HL-60 (cell line): ENCODE measurements at places on chromosomes 1 and 21.

GRCh38 chr1:184039126-184039525 is 1.6 kb upstream of the COLGALT2 start:
- DNase-seq, result no peak

DNA sequence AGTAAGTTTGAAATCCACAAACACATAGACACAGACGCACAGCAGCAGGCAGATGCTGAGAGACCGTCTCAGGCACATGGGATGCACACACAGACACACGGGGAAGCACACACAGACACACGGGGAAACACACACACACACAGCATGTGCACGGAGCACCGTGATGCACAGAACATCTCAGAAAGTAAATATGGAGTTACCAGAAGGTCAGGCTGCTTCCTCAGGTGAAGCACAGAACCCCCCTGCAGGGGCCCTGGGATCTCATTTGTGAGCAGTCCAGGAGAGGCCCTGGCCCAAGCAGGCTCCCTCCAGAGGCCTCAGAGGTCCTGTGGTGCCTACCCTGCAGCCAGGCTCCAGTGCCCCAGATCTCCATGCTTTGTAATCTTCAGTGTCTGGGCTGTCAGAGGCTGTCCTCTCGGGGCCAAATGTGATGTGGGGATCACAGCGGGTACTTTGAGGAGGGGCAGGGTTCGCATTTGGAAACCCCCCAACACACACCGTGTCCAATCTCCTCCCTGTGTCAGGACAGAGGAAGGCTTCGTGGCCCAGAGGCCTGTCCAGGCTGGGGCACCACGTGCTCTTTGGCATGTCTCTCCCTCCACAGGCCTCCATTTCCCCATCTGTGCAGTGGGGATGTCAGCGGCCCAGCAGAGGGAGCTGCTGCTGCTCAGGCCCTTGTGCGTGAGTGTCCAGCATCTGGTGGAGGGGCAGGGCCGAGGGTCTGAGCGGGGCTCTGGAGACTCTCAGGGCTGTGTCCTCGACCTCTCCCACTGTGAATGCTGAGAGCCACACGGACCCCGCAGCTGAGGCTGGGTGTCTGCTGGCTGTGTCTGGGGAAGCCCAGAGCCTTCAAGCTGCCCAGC is 23.0 kb upstream of the PRSS38 start:
- DNase-seq, result no peak

DNA sequence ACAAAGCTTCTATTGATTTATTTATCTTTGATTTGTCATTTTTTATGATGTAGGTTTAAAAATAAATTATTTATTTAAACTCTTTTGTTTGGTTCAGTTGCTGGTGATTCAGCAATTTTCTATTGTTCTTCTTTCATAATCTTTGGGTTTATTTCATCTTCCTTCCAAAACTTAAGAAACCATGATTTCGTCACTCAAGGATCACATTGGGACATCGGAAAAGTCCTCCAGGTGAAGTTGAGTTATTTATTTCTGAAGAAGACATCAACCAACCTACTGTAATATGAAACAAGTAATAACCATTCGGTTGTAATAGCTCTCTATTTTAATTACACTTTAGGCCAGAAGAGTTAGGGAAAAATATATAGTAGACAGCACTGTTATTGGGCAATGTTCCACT is 23.0 kb upstream of the WLS start:
- no peak for DNase-seq

GRCh38 chr1:38625939-38626338 is 233.6 kb downstream of the RRAGC start:
- DNase-seq, result no peak

DNA sequence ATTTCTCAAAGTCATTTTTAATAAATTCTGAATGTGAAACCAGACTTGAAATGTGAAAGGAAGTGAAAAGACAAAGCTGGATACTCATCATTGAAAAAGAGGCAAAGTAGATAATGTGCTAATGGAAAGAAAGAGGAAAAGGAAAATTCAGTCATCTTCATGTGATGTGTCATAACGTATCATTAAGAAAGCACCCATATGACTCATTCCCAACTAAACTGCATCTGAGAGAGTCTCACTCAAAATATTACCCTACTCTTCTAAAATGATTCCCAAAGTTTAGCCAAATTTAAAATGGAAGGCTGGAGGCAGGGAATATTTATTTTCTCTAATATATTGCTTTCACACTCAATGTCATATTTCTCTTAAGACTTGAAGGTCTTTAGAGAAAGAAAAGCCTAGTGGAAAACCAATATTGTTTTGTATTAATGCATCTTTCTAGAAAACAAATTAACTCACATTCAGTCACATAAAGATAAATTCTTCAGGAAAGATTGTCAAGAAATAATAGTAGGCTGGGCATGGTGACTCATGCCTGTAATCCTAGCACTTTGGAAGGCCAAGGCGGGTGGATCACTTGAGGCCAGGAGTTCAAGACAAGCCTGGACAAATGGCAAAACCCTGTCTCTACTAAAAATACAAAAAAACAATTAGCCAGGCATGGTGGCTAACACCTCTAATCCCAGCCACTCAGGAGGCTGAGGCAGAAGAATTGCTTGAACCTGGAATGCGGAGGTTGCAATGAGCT is 129.9 kb downstream of the SLC30A10 start:
- DNase-seq, result no peak

DNA sequence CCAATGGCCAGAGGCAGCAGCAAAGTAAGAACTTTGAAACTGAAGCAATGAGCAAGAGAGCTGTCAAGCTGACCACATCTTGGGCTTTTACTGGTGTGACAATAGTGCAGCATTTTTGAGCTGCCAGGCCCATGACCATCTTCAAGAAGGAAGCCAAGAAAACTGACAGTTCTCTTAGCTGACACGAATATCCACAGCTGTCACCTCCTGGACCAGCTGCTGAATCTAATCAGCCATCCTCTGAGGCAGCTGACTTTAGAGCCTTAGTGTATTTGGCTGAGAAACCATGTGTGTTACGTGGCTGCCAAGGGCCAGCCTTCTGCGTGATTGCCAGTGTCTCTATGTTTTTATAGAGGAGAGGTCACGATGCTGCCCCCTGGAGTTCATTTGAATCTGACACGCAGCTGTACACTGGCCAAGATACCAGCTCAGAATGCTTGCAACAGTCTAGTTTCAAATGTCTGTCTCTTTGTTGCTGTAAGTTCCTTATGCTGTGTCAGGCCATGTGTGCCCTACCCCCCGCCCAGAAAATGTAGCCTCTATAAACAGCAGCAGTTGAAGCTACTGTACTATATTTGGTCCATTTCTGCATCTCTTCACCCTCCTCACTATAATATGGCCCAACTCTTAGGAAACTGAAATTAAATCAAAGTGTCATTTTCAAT is 39.7 kb downstream of the PALMD start:
- peak; percentile 67 for DNase-seq

DNA sequence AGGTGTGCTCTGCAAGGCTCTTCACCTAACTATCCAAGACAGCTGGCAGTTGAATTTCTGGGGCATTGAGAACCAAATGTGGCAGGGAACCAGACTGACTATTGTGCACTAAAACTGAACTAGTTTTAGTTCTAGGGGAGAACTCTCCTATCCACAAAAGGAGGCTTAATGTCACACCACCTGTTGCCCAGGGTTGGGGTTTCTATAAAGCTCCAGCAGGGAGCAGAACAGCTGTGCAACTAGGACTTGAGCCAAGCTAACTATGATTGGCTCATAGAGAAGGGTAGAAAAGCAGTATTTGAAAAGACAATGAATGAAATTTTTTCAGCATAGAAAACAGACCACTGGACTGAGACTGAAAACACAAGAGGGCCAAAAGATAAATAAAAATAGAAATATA is 53.3 kb upstream of the FGGY start:
- DNase-seq, result no peak

DNA sequence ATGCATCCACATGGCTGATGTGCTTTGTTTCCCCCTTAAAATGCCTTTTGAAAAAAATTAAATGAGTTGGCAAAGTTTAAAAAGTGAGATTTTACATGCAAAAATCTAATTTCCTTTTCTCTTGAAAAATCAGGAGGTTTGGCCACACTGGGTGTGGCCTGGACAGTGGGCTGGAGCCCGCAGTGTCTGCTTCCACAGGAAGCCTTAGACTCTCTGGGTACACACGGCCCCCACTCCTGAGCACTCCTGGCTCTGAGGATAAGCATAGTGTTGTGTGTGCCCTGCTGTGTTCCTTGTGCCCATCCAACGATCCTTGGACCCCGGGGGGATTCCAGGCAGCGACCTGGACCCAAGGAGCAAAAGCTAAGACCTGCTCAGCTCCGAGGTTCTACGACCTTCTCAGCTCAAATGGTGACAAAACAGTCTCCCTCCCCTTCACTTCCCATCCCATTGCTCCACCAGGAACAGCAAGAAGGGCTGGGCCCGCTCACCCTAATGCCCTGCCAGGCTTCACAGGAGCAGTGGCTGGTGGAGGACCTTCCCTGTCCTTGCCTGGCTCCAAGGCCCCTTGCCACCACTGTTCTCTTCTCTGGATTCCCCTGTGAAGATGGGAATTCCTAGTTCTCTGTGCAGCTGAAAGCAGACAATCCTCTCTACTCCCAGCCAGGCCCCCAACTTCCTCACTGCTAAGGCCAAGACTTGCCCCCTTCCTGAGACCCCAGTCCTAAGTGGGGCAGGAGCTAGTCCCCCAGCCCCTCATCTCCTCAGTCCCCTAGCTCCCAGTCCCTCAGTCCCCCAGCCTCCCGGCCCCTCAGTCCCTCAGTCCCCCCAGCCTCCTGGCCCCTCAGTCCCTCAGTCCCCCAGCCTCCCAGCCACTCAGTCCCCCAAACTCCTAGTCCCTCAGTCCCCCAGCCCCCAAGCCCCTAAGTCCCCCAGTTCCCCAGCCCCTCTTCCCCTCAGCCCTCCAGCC is 395.8 kb downstream of the PTPRU start:
- no peak for DNase-seq

DNA sequence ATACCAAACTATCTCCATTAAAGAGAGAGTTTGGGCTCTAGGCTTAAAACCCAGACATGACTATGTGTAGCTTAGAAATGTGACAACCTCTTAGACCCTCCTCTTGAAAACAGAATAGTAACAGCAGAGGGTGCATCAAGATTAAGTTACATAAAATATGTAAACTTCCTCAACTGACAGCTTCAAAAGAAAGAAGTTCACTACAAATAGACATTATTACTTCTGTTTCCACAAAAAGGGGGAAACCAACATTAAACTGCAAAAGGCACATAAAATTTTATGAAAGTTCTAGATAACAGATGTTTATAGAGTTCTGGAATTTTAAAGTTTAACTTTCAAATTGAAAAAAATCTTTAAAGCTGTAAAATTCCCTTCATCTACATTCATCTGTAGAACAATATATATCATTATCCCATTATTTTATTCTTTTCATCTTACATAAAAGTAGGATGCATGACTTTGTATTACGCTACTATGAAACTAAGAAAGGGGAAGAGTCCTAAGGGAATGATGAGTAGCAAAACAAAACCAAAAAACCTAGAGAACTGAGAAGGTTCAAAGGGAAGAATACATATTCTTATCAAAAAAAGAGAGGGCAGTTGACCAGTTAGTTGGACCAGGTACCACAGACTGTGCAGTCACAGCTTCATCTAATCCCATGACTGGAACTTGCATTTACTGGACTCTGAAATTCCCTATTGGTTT is 177.0 kb downstream of the SIPA1L2 start:
- no peak for DNase-seq

DNA sequence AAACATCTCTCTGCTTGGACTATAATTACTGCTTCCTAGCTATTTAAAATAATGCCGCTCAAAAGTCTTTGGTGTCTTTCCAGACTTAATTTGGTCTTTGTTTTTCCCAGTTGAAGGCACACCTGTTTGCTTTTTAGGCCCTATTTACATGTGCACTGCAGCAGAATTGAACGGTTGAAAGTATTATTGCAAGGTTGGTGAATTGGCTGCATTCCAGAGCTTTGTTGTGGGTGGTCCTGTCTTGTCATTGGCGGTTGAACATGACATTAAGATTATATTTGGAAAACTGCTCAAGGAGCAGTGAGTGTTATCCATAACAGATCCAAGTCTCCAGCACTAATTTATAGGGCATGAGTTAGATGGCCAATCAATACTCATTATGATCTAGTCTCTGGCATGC is 656.3 kb downstream of the PTPRC start:
- no peak for DNase-seq

- no peak for DNase-seq
These were observed 52.3 kb upstream of the MRPS6 start for GRCh38 chr21:34020983-34021553.

- no peak for DNase-seq
These were observed 131.6 kb downstream of the BEND5 start for GRCh38 chr1:48644905-48645605.

DNA sequence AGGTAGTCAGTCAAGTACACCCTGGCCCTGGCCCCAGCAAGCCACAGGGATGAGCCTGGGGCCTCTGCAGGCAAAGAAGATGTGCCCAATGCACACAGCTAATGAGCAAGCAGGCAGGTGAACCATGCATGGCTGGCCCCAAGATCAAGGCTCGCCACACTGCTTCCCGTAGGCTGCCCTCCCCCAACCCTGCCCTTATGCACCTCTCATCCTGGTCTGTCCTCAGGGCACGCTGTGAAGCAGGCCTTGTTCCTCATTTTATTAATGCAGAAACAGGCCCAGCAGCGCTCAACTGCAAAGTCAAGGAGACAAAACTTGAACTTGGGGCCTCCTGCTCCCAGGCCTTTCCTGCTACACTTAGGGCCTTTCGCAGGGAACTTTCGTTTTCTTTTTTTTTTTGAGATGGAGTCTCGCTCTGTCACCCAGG is 35.6 kb upstream of the ID3 start:
- DNase-seq, result no peak

DNA sequence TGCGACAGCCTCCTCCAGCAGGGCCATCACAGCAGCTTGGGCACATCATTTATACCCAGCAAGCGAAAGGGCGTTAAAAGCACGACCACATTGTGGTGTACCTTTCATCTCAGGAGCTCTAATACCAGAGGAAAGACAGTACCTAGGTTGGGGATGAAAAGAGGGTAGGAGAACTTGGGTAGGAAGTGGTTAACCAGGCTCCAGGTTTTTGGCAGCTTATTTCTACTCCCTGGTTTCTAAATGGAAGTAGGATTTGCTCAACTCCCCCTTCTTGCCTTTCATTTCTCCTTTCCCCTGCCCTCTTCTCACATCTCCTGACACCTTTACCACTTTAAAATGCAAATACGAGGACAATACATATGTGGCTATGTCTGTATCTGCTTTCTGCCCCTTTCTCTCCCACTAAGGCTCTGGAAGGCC is 30.2 kb downstream of the FAM177B start:
- DNase-seq, result no peak

DNA sequence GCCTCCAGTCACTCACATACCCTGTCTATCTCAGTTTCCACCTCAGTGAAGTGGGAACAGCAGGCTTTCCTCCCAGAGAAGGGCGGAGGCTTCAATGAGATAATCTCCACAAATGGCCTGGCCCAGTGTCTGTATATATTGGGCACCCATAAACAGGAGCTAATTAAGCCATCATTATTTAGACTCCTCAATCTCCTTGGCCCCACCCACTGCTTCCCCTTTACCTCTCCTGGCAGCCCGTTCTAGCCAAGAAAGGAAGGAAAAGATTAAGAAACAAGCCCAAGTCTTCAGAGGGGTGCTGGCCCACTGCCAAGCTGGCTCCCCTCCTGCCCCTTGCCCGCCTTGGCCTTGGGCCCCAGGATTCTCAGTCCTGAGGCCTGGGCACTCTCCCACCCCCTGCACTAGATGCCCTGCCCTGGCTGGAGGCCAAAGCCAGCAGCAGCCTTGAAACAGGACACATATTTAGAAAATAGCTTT is 15.9 kb upstream of the EPB41 start:
- no peak for DNase-seq

- no peak for DNase-seq
These were observed 14.5 kb upstream of the CCDC185 start for GRCh38 chr1:223378754-223379153.

GRCh38 chr1:199976496-199977144 is 50.9 kb upstream of the NR5A2 start:
- DNase-seq, result peak; percentile 7
